ENCODE measurements at places on chromosomes 11 and 22. TPM values are rescaled to one million over a fixed set of nuclear protein-coding genes. Genes with fewer than 3 reads are reported as not detected.

Gene GPHA2
- total RNA-seq: not detected

DNA sequence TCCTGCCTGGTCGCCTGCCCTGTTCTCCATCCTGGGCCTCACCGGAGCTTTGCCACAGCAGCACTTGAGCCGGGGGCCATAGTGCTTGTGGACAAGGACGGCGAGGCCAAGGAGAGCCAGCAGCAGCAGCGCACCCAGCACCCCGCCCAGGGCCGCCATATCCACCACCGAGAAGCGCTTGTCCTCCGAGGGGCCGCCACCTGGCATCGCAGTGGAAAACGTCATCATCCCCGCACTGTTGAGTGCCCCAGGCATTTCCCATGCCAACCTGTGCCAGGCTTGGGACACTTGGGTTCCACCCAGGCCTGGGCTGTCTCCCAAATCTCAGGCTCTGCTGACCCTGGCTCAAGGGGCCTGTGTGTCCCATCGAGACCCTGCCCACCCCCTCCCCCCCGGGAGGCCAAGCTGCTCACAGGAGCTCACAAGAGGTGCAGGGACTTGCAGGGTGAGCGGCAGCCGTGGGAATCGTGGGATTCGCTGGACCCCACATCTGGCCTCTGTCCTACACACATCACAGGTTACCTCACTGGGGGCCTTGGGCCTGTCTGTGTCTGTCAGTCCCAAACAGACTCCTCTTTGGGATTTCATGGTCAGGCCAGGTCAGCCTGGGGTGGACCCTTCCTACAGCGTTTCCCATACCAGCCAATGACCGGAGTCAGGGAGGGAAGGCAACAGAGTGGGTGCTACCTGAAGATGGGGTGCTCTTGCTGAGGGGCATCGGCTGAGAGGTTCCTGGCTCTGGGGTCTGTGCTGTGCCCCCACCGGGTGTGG lies 2.3 kb upstream of the IRF7 start:
- H3K36me3 ChIP-seq: peaks cover 22% of the 10 kb centered on the region
- H3K4me3 ChIP-seq: peak overlapping the region; percentile 30
- DNase-seq: no peak
- no peak overlapping the region for H3K27ac ChIP-seq
- no peaks in the 10 kb centered on the region for H3K27me3 ChIP-seq

GRCh38 chr22:19674129-19674928 lies 40.0 kb upstream of the SEPTIN5 start:
- H3K4me1 ChIP-seq: no peaks in the 10 kb centered on the region
- peaks cover 9% of the 10 kb centered on the region for H3K27me3 ChIP-seq
- DNase-seq: no peak
- H3K36me3 ChIP-seq: no peaks in the 10 kb centered on the region
- H3K27ac ChIP-seq: no peak overlapping the region

Gene OR5M11
- total RNA-seq: not detected

DNA sequence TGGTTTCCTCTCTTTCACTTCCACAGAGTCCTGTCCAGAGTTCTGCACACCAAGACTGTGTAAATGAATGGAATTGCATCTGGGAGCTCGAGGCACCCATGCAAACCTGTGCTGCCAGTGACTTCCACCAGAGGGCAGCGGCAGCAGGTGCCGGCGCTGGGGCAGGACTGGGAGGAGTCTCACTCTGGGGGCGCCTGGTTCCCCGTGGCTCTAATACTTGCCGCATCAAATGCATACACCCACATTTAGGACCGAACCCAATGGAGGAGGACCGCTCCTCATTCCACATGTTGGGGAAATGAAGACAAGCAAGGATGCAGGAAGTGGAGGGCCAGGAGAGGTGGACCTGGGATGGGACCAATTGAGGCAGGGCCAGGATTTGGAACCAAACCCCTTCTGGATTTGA lies 1.1 kb upstream of the CD6 start:
- DNase-seq: peak; percentile 85
- peaks cover 34% of the 10 kb centered on the region for H3K36me3 ChIP-seq
- peak overlapping the region; percentile 88 for H3K4me3 ChIP-seq
- peak overlapping the region; percentile 50 for H3K27ac ChIP-seq
- H3K27me3 ChIP-seq: peaks cover 12% of the 10 kb centered on the region
- H3K4me1 ChIP-seq: peaks cover 26% of the 10 kb centered on the region

DNA sequence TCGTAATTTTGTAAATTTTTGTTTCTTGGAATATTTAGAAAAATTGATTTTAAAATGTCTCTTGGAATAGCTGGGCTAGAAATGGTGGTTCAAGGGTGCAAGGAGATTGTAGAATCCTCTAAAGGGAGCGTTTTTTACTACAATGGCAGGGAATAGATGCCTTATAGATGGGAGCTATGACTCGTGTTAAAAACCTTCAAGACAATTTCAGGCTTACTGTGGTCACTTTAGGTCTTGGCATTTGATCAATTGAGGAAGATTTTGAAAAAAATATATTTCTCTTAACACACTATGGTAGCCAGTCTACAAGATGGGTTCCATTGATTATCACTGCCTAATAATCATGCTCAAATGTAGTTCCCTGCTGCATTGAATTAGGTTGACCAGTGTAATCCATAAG lies 25.0 kb downstream of the METTL15 start:
- no peaks in the 10 kb centered on the region for H3K4me1 ChIP-seq
- no peak overlapping the region for H3K27ac ChIP-seq
- DNase-seq: no peak
- no peaks in the 10 kb centered on the region for H3K27me3 ChIP-seq
- H3K4me3 ChIP-seq: no peak overlapping the region

GRCh38 chr11:19842505-19842904 lies 129.9 kb downstream of the NAV2 start:
- H3K36me3 ChIP-seq: no peaks in the 10 kb centered on the region
- H3K27me3 ChIP-seq: no peaks in the 10 kb centered on the region
- no peak for DNase-seq
- no peak overlapping the region for H3K4me3 ChIP-seq
- H3K27ac ChIP-seq: no peak overlapping the region
- peaks cover 4% of the 10 kb centered on the region for H3K4me1 ChIP-seq

- no peak overlapping the region for H3K4me3 ChIP-seq
- no peak for DNase-seq
- H3K27ac ChIP-seq: no peak overlapping the region
- H3K36me3 ChIP-seq: no peaks in the 10 kb centered on the region
- no peaks in the 10 kb centered on the region for H3K4me1 ChIP-seq
- H3K27me3 ChIP-seq: peaks cover 4% of the 10 kb centered on the region
These were observed 15.3 kb downstream of the PHF21B start for GRCh38 chr22:44994399-44995104.

All from activated CD4-positive, alpha-beta memory T cell treated with anti-CD3 and anti-CD28 coated beads, Interleukin-2, amount 10 ng/mL, durations not matched to agents 7 days and 5 days (primary cell).